CD4-positive, alpha-beta T cell treated with Interleukin-21 for 1 hour (primary cell): ENCODE measurements at places on chromosomes 1 and 21.

DNA sequence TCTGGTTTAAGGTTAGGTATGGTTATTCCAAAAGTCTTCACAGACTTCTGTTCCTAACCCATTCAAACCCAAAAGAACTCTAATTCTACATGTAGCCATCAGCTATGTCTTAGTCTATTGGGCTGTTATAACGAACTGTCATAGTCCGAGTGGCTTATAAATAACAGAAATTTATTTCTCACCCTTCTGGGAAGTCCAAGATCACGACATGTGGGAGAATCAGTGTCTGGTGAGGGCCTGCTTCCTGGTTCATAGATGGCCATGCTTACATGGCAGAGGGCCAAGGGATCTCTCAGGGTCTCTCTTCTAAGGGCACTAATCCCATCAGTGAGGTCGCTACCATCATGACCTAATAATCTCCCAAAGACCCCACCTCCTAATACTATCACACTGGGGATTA lies 103.0 kb upstream of the PPP2R5A start:
- no peak for DNase-seq

- DNase-seq: no peak
Measured at GRCh38 chr1:14366091-14367018, 232.1 kb upstream of the KAZN start.

GRCh38 chr1:227728892-227729143 lies 6.3 kb downstream of the JMJD4 start:
- DNase-seq: no peak

- peak; percentile 58 for DNase-seq
Measured at GRCh38 chr1:25990702-25991395, 7.0 kb downstream of the PAFAH2 start.

GRCh38 chr1:108154314-108154713 lies 45.8 kb downstream of the SLC25A24 start:
- DNase-seq: no peak

DNA sequence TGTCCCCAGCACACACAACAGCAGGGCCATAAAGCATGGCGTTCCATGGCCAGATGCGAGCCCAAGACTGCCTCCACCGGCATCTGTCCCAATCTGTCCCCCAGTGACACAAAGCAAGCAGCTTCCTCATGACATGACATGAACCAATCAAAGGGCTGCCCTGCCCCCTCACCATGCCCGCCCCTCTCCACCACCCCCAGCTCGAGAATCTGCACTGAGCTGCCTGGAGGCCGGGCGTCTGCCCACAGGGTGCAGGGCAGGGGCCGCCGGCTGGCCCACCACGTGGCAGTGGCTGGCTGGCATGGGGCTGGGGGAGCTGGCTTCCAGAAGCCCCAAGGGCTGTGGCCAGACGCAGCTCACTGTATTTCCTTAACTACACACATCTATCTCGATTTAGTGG lies 27.8 kb downstream of the WNT9A start:
- DNase-seq: no peak

GRCh38 chr21:35697321-35697808 lies 363.0 kb downstream of the SETD4 start:
- no peak for DNase-seq

DNA sequence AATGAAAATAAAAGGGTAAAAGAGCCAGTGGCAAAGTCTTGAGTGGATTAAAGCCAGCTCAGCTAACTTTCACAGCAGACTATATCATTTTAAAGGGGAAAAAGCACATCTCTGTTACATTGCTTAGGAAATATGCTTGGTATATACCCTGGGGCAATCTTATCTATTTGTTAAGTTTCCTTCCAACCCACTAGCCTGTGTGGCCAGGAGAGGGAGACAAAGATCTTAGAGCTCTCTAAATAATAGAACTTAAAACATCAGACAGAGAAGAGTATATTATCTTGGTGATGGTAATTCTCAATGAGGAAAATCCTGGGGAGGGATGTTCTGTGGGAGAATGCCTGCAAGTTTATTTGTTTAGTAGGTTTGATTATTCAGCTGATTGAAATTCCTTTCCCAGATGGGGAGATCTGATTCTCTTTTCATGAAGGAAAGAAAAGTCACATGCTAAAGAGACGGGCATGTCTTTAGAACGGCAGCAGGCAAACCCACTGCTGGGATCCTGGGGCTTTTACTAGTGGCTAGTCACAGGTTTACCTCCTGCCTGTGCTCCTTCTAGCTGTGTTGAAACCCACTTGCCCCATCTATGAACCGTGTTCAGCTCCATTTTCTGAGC lies 3.6 kb downstream of the KCNE2 start:
- peak; percentile 55 for DNase-seq

- DNase-seq: no peak
Measured at GRCh38 chr1:89550995-89551394, 26.4 kb downstream of the LRRC8B start.

- no peak for DNase-seq
Measured at GRCh38 chr1:84669831-84670230, 20.4 kb downstream of the SSX2IP start.

DNA sequence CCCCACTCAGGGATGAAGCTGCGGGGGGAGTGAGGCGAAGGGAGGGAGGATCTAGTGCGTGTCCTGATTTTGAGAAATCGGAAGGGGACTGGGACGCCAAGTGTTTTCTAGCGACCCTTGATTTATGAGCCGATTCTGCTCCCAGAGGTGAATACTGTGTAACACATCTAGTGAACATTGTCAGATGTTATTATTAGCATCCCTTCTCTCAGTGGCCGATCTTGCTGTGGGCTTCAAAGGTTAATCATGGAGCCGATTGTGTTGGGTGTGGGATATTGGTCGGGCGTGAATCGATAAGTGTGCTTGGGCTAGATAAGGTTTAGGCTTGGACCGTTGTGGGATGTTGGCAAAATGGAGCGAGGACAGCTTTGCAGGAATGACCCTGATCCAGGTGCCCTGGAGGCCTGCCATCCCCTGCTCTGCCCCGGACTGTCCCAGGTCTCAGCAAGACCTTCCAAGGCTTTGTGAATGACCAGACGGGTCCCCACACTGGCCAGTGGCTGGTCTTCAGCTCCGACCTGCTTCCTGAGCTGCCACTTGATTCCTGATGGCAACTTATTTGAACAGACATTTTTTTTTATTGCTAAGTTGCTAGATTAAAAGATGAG lies 2.2 kb downstream of the AJAP1 start:
- no peak for DNase-seq

DNA sequence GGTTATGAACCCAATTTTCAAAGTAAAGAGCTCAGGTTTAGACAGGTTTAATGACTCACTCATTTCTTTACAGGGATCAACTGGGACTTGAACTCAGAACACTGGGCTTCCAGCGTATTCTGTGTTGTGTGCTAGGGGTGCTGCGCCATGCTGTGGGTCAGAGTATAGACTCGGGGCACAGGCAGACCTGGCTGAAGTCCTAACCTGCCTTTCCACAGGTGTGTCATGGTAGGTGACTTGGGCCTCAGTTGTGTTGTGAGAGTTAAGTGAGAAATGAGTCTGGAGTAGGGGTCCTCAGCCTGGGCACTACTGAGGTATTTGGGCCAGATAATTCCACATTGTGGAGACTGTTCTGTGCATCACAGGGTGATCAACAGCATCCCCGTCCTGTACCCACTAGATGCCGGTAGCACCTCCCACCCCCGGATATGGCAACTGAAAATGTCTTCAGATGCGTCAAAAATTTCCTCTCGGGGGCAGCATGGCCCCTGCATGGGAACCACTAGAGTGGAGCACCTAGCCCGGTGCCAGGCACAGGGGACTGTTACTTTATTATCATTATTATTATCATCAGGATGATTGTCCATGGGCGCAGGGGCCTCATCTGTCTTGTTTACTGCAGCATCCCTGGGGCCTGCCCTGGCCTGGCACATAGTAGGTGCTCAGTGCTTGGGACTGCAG lies 575.5 kb downstream of the PTPRU start:
- no peak for DNase-seq

GRCh38 chr1:3480369-3480719 lies 25.9 kb downstream of the ARHGEF16 start:
- no peak for DNase-seq

- DNase-seq: no peak
Measured at GRCh38 chr1:31620631-31621497, 3.4 kb downstream of the HCRTR1 start.

GRCh38 chr1:31412732-31413404 lies at the start of gene SERINC2:
Gene SERINC2, plus strand, starts transcription at chr1:31413213. Its CDS starts 53 bp downstream, at chr1:31413266.
- peak; percentile 9 for DNase-seq

DNA sequence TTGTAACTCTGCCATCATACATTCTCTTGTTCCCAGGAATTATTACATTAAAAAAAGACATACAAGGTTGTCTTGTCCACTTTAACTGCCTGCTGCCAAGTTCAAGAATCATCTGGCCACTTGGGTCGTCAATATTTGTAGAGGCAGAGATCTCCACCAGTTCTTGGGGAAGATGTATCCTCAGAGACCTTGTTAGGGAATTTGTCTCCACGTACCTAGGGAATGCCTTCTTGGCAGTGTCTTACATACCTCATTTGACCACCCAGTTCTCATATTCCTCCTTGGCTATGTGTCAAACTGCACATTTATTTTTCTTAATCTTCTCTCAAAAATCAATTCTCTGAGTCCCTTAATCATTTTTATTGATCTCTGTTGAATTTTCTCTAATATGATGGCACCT lies 266.0 kb downstream of the SPATA17 start:
- no peak for DNase-seq

GRCh38 chr1:244118109-244118761 lies 67.2 kb downstream of the ZBTB18 start:
- DNase-seq: no peak

GRCh38 chr1:192284927-192285326 lies 31.9 kb upstream of the RGS21 start:
- DNase-seq: no peak
